CD4-positive, alpha-beta T cell treated with Interleukin-4 for 4 hours (primary cell): ENCODE measurements at places on chromosomes 5 and 9.

- DNase-seq = no peak
Measured at GRCh38 chr5:135930949-135931295, 23.9 kb downstream of the LECT2 start.

DNA sequence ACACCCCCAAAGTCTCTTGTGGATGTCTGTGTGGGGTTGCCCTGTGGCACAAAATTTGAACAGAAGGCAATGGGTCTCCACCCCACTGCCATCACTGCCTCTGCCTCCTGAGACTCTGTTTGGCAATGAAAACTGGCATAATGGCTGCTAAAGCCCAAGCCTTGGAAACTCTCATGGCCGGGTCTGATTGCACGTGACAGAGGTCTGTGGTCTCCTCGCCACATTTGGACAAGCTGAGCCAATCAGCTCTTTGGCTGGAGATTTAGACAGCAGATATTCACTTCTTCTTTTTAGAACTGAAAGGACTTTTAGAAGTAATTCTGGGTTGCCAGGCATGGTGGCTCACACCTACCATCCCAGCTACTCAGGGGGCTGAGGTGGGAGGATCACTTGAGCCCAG lies 5.5 kb downstream of the GGTA1 start:
- DNase-seq = no peak

DNA sequence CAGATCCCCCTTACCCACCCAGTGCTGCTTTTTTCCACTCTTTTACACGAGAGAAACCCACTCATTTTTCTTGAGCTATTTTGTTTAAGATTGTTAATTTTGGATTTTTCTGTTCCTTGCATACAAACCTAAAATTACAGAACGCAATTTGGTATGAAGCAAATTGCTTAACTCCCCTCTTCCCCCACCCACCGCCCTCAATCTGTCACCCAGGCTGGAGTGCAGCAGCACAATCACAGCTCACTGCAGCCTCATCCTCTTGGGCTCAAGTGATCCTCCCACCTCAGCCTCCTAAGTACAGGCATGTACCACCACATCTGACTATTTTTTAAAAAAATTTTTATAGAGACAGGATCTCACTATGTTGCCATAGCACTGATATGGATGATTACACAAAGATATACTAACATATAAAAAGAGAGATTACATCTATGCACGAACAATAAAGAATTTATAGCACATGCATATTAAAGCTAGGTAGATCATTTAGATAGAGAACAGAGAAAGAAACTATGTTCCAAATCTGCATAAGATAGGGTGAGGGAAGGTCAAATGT lies 203.6 kb downstream of the PIK3R1 start:
- no peak for DNase-seq

DNA sequence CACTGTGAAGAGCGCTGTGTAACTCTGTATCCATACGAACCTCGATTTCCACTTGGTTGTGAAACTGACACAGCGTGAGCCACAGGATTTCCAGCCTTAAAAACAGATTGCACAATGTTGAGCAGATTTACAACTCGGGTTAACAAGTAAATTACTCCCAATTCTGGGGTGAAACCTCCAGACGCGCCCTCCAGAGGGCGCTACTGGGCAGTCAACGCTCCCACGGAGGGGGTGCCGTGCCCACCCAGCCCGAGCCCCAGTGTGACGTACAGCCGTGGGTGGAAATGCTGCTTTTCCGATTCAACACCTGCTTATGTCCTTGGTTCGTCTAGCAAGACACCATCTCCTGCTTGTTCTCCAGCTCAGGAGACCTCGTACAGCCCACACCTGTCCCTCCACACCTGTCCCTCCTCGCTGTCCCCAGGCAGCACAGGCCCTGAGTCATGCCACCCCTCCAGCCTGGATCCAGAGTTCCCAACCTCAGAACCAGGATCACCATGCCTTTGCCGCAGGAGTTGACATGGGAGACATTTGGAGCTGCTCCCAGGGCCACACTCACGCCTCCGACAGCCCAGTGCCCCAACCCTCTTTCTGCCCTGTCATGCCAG lies 34.4 kb upstream of the SLC6A3 start:
- DNase-seq = peak; percentile 40

DNA sequence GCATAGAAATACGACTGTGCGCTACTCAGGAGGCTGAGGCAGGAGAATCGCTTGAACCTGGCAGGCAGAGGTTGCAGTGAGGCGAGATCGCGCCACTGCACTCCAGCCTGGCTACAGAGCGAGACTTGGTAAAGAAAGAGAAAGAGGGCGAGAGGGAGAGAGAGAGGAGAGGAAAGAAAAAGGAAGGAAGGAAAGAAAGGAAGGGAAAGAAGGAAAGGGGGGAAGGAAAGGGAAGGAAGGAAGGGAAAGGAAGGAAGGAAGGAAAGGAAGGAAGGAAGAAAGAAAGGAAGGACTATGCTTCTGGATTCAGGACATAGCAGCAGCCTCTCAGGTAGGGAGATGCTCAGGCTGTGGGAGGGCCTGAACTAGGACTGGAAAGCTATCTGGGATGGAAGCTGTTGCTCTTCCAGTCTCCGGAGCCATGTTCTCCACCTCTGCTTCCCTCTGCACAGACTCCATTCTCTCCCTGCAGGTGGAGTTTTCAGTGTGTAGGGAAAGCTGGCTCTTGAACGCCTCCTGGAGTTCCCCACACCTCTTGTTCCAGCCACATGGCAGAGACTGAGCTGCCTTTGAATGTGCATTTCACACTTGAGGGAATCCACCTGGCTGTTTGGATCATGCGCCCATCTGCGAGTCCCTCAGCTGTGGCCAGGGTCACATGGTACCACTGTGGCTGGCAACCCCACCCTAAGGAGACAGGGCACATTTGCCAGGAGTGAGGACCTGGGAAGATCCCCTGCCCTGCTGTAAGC lies 9.1 kb downstream of the SWI5 start:
- DNase-seq = no peak

GRCh38 chr5:71887680-71888079 lies 168.6 kb downstream of the CARTPT start:
- DNase-seq = peak; percentile 56

GRCh38 chr5:61322738-61323725 lies 9.0 kb upstream of the ZSWIM6 start:
- DNase-seq = no peak

DNA sequence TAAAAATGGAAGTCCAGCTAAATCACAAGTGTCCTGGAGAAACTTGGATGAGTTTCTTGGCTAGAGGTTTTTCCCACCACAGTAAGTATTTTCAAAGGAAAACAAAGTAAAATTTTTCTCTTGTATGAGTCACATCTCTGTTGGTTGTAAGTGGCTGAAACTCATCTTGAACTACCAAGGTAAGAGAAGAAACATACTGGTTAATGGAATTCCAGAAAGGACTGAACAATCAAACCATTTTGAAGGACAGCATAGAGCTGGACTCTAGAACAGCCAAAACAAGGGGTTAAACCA lies 102.8 kb upstream of the CDKN2B start:
- DNase-seq = no peak

GRCh38 chr9:77455312-77455927 lies 192.7 kb downstream of the GNA14 start:
- DNase-seq = peak; percentile 6

DNA sequence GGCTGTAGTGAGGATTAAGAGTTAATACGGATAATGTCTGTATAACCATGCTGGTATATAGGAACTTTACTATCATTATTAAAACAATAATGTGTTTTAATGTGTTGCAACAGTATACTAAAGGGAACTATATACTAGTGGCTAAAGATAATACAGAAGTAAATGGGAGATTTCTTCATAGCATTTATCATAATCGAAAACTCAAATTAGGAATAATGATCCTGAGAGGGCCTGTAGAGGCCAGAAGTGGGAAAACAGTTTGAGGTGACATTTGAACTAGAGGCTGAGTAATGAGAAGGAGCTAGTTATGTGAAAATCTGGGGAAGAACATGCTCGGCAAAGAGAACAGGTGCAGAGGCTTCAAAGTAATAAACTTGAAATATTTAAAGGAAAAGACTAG lies 2.9 kb downstream of the TCERG1 start:
- no peak for DNase-seq

GRCh38 chr5:90479611-90480385 lies 5.1 kb downstream of the POLR3G start:
- DNase-seq = no peak

DNA sequence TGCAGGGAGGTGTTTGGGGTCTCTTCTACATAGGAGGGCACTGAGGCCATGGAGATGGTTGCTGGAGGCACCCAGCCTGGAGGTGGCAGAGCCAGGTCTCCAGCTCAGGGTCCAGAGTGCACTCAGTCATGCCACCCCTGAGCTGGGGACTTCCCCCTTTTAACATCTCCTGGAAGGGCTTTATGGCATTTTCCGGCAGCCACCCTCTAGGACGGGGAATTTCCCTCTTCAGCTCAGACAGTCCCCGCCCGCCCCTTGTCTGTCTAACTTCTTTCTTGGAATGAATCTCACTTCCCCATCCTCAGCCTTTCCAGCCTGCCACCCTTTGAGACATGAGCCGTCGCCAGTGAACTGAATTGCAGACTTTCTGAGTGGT lies 49.9 kb downstream of the COL15A1 start:
- DNase-seq = peak; percentile 5

GRCh38 chr5:96896806-96897205 lies 20.5 kb downstream of the ERAP2 start:
- DNase-seq = no peak

- DNase-seq = no peak
Measured at GRCh38 chr5:157864067-157864466, 5.1 kb upstream of the CLINT1 start.

DNA sequence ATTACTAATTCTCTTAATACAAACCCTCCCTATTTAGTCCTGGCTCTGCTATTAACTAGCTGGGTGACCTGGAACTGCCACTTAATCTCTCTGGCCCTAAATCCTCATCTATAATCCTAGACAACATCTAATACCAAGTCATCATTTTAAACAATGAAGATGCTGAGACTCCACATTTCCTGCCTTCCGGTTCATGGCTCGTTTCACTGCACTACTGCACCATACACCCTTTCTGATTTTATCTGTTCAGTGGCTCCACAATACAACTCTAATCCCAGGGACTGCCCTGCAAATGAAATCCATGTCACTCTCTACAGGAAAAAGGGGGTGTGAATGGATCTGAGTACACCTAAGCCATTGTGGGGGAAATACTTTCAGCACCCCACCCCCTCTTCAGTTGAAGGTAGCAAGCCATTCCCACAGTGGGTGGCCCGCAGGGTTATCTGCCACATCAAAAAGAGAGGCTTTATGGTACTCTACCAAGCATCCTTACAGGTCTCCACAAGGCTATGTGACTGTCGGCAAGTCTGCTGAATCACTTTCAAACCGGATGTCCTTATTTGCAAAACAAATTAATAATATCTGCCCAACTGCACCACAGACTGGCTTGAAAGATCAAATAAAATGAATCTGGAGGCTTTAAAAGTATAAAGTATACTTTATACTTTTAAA lies 89.5 kb downstream of the EPB41L4A start:
- peak; percentile 15 for DNase-seq

GRCh38 chr9:18665947-18666346 lies 192.0 kb downstream of the ADAMTSL1 start:
- DNase-seq = no peak

DNA sequence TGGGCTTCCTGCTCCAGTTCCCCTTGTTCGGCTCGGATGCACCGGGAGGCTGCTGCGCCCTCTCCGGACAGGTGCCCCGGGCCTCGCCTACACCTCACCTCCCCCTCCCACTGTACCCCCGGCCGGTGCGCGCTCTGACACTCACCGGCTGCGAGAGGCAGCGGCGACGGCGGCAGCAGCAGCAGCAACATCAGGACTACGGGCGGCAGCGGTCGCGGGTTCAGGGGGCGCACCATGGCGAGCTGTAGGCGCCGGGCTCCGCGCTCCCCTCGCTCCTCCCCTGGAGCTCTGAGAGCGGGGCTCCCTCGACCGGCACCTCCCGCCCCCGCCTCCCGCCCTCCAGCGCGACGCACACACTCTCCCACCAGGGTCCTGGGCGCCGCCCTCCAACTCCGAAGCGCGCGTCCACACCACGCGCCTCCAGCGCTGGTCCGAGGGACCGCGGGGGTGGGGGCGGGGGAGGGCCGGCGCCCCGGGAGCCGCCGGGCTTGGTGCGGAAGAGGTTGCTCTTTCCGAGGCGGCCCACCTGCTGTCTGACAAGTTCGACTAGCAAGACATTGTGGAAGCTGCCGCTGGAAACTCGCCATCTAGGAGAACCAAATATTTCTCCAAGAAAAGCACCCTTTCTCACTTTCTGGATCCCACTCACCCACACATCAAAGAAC lies at the start of gene GFRA3:
Gene GFRA3, minus strand, starts transcription at position 433 of the 665 bp plus-strand sequence. Its CDS starts 197 bp downstream, at position 236.
- no peak for DNase-seq

GRCh38 chr5:61327760-61328753 lies 4.0 kb upstream of the ZSWIM6 start:
- peak; percentile 37 for DNase-seq

DNA sequence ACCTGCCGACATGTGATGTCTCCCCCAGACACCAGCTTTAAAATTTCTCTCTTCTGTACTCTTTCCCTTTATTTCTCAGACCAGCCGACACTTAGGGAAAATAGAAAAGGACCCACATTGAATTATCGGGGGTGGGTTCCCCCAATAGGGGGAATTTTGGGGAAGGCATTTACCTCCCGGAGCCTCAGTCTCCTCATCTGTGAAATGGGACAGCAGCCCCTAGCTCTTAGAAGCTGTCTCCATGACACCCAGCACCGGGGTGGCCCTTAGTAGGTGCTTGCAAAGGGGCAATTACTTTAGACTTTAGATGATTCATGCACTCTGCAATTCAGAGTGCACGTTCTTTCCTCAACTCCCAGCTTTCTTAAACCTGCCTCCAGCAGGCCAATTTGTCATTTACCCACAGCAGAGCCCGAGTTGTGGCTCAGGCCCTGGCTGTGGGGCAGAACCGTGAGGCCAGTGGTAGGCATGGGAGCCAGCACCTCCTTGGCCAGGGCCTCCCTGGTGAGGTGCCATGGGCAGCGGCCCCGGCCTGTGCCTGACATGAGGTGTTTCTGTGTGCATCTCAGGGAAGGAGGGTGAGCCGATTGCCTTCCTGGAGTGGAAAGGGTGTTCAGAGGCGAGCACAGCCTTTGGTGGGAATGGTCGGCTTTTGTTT lies 51.7 kb downstream of the SH3PXD2B start:
- DNase-seq = no peak

GRCh38 chr5:172758077-172758833 lies 12.7 kb downstream of the DUSP1 start:
- no peak for DNase-seq

DNA sequence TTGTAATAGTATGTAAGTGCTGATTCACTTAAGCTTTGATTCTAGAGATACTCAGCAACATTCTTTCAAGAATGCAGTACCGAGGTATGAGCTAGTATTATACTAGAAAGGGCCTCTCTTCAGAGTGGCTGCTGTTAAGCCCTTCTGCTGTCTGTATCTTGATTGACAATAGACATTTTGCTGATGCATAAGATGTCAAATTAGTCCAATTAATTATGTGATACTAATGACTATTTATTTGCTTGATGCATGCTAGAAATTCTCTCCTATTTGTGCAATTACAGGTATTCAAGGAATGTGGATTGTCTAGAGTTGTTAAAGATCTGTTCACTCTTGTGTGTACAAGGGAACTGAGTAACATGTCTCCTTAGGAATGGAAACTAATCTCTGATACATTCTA lies 92.3 kb upstream of the PTGER4 start:
- DNase-seq = no peak
